ENCODE measurements at places on chromosomes 1 and 21. TPM values are rescaled to one million over a fixed set of nuclear protein-coding genes. Genes with fewer than 3 reads are reported as not detected.

DNA sequence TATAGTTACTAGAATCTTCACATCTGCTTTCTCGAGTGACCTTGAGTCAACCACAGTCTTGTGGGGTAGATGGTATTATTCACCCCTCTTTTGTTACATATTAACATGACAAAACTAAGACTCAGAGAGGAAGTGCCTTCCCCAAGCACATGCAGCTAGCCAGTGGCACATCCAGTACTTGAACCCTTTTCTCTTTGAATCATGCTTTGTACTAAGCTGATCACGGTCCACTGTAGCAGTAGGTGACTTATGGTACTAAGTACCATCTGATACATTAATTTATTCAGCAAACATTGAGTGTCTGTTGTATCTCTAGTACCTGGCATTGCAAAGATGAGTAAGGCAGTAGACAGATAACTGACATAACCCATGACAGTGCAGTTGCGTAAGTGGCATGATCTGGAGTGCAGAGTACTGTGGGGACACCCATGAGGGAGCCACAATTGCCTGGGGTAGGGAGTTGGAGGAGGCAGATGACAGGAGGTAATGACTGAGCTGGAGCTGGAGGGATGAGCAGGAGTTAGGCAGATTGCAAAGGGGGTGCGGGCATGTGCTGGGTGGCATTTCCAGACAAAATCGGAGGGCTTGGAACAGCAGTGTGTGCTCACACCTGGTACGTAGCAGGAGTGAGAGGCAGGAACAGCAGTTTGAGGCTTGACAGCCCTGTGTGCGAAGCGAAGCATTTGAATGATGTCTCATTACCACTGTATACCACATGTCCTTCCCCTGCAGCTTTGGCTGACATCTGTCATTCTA, 29.8 kb downstream of the UCK2 start:
- no peak overlapping the region for H3K4me3 ChIP-seq
- no peaks in the 10 kb centered on the region for H3K36me3 ChIP-seq
- no peak for DNase-seq
- peaks cover 27% of the 10 kb centered on the region for H3K4me1 ChIP-seq
- no peak overlapping the region for H3K27ac ChIP-seq

DNA sequence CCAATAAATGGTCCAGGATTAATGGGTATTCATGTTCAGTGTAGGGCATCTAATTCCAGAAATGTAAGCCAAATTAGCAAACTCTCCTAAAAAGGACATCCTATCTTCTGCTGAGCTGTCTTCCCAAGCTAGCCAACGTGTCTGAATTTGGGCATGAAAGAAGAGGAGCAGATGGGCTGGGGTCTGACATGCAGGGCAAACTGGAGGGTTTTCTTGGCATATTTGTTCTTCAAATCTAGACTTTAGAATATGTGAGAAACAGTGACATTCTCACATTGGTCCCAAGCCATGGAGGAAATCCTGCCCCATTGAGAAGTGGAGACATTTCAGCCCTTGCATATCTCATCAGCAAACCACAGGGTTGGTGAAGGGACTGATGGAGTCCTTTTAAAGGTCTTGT, 67.2 kb downstream of the LRIG2 start:
- DNase-seq: no peak
- H3K36me3 ChIP-seq: no peaks in the 10 kb centered on the region
- no peak overlapping the region for H3K4me3 ChIP-seq
- peaks cover 31% of the 10 kb centered on the region for H3K4me1 ChIP-seq

DNA sequence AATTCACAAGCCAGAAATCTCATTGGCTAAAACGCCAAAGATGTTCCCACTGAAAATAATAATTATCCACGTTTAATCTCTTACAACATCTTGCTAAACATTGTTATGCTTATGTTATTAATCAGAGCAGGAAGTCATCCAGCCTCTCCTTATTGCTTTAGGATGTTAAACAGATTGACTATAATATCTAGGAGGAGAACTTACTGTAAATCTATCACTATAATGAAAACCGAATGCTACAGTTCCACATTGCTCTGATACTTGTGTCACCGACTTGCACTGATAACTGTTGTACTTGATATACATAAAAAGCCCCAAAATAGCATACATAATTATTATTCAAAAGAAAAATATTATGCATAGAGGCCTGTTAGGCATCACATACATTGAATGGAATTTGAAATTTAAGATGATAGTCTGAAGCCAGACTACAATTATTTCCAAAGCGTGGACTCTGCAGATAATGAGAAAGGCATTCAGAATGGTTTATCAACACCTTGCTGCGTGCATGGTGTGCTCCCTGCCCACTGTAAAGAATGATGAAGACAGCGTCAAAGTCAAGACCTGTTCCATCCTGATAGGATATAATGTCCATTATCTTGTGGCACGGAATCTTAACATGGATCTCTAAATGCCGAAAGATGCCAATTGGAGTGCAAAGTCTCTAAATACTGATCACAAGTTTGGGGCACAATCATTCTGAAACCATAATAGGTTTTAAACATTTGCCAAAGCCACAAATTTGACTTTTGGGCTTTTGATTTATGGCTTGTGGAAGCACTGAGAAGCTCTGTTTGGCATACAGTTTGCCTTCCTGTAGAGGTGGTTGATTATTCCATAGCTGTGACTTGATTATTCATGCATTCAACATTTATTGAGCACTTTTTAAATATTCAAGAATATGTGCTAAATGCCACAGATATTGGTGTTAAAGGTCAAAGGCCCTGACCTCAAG, 71.3 kb downstream of the CRB1 start:
- DNase-seq: no peak
- no peaks in the 10 kb centered on the region for H3K27me3 ChIP-seq
- H3K4me3 ChIP-seq: no peak overlapping the region

DNA sequence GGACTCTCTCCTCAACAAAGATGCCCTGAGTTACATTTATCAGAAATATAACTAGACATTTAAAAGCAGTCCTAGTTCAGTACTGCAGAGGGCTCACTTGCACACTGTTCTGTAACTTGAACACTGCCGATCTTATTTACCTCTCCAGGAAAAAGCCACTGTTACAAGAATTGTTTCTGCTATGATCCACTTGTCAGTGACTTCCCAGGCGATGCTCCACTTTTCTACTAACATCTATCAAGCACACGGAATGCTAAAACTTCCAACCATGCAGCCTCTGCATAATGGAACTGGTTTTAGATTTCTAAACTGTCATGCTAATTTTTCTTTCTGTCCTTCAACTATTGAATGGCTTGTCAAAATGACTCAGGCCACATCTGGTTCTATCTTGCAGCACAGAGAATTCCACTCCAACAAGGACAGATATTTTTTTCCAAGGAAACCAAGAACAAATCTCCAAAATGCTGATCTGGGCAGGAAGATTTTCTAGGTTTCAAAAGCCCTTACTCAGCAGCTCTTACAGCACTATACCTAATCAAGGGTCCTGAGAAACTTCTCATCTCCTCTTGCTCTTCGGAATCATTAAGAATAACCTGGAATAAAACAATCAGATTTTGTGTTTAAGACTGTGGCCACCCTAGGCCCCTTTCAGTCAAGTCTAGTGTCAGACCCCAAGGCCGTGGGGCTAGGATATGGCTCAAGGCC, 9.9 kb downstream of the SEC16B start:
- H3K4me1 ChIP-seq: no peaks in the 10 kb centered on the region
- no peak for DNase-seq
- H3K4me3 ChIP-seq: no peak overlapping the region
- no peaks in the 10 kb centered on the region for H3K36me3 ChIP-seq

DNA sequence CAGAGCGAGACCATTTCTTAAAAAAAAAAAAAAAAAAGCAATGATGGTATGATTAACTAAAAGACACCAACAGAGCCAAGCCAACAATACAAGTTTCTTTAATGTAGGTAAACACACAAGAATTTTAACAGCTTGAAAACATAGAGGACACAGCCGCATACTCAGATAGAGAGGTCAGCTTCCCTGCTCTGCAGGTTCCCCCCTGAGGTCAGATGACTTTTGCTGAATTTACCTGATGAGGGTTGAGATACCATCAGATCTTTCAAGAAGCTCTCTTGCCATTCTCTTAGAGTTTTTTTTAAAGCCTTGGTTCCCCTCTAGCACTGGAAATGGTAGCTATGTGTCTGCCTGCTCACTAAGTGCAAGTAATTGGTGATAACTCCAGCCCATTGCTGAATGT, 31.1 kb downstream of the BCAS2 start:
- no peak for DNase-seq
- H3K36me3 ChIP-seq: no peaks in the 10 kb centered on the region
- H3K4me3 ChIP-seq: no peak overlapping the region
- H3K27me3 ChIP-seq: no peaks in the 10 kb centered on the region
- no peak overlapping the region for H3K27ac ChIP-seq
- H3K4me1 ChIP-seq: no peaks in the 10 kb centered on the region

Gene NPR1
- total RNA-seq: 87.5 TPM
